Ureter (tissue), 1 donor: ENCODE measurements at places on chromosomes 3 and 15.
A peak's percentile ranks its signal among the peaks of the same experiment; 100 is the strongest.

DNA sequence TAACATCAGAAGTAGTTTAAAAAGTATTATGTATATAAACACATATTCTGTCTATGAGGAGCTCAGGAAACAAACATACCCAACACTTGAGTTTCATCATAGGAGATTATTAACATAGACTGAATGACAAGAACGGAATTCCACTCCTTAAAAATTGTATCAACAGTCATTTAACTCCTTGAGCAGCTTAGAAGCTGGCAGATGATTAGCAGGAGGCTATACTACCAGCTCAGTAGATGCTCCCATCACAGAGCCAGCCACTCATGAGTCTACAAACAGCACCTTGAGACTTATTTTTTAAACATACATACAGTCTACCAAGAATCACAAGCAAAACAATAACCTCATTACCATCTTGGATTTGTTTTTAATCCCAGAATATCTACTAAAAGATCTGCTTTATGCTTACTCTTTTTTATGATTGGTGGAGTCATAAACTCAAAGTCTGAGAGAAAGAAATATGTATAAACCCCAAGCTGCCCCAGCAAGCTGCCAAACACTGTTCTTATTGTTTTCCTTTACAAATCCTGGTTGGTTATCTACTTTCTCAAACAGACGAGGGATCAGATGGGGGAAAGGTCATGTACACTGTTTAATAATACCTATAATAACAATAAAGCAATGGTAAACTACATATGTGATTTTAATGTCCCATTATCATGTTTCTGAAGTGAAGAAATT is 59.5 kb downstream of the CBLB start:
- DNase-seq = no peak

GRCh38 chr3:21256932-21257331 is 494.1 kb downstream of the ZNF385D start:
- DNase-seq = peak; percentile 57

GRCh38 chr3:114374433-114374990 is 80.7 kb downstream of the TIGIT start:
- DNase-seq = no peak

- DNase-seq = no peak
These were observed 297.3 kb upstream of the PROK2 start for GRCh38 chr3:72082186-72082715.

DNA sequence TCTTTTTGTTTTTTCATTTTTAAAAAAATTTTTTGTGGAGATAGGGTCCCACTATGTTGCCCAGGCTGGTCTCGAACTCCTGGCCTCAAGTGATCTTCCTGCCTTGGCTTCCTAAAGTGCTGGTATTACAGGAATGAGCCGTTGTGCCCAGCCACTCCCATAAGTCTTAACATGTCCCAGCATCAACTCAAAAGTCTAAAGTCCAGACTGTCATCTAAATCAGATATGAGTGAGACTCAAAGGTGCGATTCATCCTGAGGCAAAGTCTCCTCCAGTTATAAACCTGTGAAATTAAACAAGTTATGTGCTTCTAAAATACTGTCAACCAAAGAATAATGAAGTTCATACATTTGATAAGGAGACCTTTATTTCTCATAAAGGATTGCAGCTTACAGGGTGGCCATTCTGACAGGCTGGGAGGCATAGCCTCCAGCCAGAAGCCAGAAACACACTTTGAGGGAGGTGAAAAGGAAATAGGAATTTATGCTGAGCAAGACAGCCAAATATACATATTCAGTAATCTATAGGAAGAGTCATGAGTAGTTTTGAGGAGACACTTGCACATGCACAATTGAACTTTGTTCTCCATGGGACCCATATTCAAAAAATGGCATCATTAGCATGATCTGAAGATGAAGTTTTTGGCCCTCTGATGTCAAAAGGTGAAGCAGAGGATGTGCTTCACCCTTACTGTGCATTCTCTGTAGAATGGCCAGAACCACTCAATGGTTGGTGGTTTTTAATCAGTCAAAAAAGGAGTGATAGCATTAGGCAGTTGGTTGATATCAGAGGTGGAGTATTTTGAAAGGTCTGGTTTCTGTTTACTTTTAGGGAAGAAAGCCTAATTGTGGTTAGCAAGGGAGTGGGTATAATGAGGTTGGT is 11.0 kb upstream of the ZNF662 start:
- DNase-seq = no peak

- no peak for DNase-seq
These were observed 17.6 kb upstream of the PAQR9 start for GRCh38 chr3:142981108-142981507.

- DNase-seq = no peak
These were observed 124.5 kb upstream of the CTDSPL start for GRCh38 chr3:37737134-37737533.
